ENCODE measurements at places on chromosomes 5 and 9.

DNA sequence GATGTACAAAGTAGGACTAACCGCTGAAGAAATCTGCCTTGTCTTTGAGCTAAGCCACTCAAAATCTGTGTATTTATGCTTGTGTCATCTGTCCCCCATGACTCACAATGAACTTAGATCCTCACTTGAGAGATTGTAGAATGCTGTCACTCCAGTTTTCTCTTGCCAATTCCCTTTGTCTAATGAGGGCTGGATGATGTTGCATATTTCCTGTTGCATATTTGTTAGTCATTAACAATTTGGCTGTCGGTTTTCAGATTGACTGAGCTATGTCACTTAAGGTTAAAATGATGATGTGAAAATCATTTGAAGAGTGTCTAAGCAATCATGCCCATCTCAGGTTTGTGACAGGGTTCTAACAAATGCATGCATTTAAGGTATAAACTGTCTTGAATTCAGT is 481.7 kb downstream of the CDH10 start:
- no peak for DNase-seq

DNA sequence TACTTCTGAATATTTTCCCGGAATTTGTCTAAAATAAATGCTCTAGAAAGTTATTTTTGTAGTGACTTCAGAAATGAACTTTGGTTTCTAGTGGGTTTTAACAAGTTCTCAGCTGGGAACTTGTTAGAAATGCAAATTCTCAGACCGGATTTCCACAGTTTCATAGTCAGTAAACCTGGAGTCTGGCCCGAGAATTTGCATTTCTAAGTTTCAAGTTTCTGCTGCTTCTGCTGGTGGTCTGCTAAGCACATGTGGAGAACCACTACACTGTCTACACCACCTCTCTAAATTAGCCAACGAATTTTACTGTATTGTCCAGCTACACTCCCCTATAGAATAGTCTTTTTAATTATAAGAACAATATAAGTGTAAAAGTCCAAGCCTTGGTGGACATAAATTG is 208.0 kb downstream of the CHSY3 start:
- no peak for DNase-seq

- DNase-seq: no peak
These were observed 126.5 kb upstream of the CDH18 start for GRCh38 chr5:20114526-20114925.

DNA sequence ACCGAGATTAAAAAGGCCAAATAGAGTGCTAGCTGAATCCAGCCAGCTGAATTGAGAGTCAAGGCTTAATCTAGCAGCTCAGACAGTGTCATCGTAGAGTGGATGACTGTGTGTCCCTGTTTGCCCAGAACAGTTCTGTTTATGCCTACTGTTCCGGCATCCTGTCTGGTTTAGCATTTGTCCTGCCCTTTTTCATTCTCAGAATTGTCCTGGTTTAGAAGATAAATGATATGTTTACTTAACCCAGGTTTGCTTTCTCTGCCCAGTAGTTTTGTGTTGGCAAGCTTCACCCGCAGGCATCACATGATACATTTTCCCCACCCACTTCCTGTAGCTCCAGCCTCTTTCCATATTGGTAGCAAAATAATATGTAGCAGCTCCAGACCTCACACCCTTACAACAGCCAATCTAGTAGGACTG is 41.3 kb upstream of the ZSWIM6 start:
- no peak for DNase-seq

GRCh38 chr5:42991404-42992087 is 48.6 kb downstream of the ANXA2R start:
- no peak for DNase-seq

GRCh38 chr9:5499889-5500398 is 10.4 kb upstream of the PDCD1LG2 start:
- peak; percentile 43 for DNase-seq

- DNase-seq: no peak
These were observed 143.7 kb downstream of the C5orf15 start for GRCh38 chr5:133824661-133825254.

DNA sequence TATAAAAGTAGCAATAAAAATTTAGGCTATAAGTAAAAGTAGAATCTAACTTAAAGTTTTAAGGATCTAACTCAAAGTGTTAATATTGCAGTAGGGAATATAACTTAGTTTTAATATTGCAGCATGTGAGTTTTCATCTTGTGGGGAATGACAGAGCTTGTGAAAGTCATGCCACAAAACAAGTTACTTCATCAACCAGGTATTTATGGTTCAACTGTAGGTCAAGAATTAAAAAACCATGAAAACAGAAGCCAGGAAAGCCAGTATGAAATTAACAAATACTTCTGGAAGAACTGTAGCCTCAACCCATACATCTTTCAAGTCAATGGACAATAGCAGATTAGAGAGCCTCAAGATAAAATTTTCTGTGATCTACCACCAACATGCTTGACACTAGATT is 19.0 kb downstream of the HMGCS1 start:
- DNase-seq: no peak

DNA sequence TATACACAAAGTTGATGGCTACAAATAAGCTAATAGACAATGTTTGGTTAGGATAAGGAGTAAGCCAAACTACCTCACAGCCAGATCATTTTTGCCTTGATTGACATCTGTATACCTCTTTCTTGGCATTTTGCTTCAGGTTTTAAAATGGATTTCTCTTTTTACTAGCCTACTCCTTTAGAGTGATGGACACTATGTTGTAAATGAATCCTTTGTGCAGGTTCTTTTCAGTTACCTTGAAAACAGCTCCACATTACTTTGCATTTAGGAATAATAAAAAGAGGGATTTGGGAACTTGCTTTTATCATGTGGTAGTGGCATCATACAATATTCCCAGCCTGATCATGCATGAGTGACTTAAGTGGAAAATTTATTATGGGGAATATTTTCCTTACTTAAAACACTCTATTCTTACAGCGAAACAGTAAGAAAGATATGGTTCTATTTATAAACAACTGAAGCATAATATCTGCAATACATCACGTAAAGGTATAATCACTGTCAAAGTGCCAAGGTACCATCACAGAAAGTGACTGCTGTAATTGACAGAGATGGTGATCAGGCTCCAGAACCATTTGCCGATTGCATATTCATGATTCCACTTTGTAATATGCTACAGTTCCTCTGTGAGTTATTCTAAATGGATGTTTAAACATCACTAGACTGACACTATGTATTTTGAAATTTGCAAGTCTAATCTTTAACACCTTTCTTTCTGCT is 327.0 kb downstream of the DMRTA1 start:
- DNase-seq: no peak

DNA sequence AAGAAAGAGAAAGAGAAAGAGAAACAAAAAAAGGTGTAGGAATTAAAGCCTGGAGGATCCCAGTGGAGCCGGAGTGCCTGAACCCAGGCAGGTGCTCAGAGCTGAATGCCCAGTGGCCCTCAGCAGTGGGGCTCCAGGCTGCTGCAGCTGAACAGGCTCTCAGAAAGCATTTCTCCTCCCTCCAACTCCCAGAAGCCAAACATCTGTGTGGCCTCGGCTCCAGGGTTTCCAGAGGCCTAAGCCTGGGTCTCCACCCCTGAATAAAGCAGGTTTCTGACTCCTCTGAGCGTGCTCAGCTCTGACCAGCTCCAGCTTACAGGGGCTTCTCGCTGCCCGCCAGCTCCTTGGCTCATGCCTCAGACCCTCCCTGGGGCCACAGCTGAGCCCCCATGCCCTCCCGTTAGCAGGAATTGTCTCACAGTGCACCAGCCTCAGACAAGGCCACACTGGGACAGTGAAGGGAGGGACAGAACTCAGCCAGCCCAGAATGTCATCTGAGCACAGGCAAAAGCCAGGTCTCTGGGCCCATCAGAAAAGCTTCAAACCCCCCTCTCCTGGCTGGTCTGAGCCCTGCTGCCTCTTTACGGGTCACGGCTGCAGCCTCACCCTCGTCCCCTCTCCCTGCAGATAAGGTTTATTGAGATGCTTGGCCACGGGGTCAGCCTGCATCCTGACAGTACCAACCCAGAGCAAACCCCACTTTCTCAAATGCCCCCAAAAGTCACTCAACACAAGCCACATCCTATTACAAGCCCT is 114.4 kb upstream of the PPP1R26 start:
- DNase-seq: no peak

- no peak for DNase-seq
These were observed 46.5 kb downstream of the P4HA2 start for GRCh38 chr5:132181011-132181629.

DNA sequence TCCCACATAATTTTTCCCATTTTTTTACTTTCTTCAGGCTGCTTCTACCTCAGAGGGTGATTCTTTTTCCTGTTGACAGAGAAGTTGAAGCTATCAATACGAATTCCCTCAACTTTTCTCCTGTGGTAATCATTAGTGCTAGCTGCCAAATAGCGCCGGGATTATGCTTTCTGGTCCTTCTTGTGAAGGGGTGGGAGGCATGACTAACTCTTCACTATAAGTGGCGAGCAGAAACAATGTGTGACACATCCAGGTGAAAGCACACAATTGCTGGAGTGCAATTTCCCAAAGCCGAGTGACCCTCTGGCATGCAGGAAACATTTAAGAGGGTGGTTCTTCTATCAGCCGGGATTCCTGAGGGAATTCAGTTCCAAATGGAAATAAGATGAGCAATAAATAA is 56.0 kb downstream of the TRPC7 start:
- DNase-seq: no peak

- no peak for DNase-seq
These were observed 52.3 kb downstream of the ADAMTS2 start for GRCh38 chr5:179292681-179293635.

DNA sequence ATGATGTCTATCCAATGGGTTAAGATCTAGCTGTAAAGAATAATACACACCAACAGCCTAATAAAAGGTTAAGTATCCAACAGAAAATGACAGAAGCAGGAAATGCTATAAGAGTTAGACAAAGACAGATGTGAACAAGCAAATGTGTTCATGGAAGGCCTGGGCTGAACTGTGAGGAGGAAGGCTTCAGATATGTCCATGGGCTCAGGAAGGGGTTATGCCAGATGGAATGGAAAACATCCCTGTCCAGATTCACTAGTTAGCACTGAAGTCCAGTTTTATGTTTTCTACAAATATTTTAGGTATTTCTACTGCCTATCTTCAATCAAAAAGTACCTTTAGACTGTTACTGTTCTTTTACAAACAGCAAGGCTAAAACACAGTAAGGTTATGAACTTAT is 27.1 kb downstream of the ERAP1 start:
- DNase-seq: no peak

DNA sequence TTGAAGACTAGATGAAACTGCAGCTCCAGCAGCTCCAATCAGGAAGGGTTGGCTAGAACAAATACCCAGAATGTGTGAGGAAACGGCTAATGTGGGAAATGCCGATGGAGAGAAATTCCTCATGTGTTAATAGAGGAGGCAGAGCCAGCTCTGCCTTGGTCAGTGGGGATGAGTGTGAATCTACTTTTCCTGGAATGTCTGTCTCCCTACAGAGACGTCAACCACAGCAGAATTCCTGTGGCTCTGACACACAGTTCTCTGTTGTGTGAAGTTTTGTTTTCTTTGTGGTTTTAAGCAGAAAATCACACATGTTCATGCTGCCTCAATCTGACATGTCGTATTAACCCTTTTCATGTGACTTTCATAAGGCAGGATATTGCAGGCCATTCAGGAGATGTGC is 476.6 kb upstream of the WWC1 start:
- DNase-seq: no peak

DNA sequence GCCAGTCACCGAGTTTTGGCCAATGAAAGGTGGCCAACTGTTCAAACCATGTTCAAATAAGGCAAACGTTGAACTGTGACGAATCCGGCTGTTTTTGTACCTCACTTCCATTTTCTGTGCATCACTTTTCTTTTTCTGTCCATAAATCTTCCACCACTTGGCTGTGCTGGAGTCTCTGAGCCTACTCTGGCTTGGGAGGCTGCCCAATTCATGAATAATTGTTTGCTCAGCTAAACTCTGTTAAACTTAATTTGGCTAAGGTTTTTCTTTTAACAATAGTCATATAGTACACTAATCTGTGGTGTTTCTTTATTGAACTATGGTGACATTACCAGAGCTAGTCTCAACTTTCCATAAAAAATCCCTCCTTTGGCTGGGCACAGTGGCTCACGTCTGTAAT is 11.3 kb downstream of the NIM1K start:
- DNase-seq: no peak

DNA sequence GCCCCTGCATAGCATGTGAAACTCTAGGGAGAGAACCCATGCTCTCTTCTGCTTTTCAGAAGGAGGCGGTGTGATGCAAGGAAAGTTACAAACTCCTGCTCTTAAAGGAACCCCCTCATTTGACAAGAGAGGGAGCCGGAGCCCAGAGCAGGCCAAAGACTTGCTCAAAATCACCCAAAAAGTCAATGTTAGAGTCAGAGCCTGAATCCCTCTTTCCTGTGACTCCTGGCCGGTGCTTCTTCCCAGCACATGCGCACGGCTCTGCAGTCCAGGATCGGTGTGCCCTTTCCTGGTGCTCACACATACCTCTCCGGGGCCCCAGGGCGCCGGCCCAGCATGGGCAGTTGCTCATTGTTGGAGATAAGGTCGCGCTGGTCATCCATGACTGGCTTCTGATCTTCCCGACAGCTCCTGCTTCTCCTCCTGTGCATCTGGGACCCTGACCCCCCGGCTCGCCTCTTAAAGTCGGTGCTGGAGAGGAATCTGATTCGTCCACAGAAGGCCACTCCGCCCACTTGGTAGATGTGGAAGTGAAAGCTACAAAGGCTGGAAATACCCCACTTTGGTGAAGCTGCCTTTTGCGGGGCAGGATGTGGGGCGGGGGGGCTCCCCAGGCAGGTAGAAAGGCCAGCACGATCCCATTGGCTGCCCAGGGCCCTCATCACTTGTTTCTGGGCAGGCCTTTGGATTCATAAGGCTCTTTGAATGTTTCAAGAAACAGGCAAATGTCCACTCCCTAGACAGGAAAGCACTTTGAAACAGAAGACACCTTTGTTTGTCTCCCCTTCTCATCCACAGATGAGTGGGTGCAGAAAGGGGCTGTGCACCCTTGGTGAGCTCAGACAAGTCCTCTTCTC is at the start of gene CD74:
Gene CD74, minus strand, starts transcription at position 592 of the 857 bp plus-strand sequence. Its CDS starts 161 bp downstream, at position 431.
- DNase-seq: no peak

GRCh38 chr5:93593476-93594131 is 10.6 kb downstream of the NR2F1 start:
- no peak for DNase-seq

- no peak for DNase-seq
These were observed 160.9 kb upstream of the RAI14 start for GRCh38 chr5:34495178-34495577.
